ENCODE measurements at places on chromosomes 3 and 15.
A peak's percentile ranks its signal among the peaks of the same experiment; 100 is the strongest.

DNA sequence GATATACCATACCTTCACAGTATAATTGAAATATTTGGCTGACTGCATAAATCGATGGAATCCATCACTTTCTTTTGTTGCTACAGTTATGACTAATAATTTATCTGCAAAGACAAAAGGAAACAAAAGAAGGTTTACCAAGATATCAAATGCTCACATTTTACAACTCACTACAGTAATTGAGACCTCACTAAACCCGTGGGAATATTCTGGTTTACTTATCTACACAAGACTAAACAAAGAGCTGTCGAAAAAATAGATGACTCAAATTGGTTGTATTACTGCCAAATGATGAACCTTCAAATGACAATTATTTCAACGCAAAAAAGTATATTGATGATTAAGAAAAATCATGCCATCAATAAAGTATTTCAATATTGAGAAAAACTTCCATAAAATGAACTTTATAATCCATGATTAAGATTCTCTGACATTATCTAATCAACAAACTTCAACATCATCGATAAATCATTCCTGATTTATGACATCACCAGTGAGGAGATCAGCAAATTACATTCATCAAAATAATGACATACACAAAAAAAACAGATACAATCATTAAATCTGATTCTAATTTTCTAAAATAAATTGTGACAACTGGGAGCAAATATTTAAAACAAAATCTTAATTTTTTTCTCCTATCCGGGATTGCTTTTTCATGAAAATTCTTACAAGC lies 36.7 kb downstream of the PLOD2 start:
- no peak for DNase-seq

- DNase-seq = no peak
Measured at GRCh38 chr3:196398782-196399181, 33.4 kb downstream of the UBXN7 start.

DNA sequence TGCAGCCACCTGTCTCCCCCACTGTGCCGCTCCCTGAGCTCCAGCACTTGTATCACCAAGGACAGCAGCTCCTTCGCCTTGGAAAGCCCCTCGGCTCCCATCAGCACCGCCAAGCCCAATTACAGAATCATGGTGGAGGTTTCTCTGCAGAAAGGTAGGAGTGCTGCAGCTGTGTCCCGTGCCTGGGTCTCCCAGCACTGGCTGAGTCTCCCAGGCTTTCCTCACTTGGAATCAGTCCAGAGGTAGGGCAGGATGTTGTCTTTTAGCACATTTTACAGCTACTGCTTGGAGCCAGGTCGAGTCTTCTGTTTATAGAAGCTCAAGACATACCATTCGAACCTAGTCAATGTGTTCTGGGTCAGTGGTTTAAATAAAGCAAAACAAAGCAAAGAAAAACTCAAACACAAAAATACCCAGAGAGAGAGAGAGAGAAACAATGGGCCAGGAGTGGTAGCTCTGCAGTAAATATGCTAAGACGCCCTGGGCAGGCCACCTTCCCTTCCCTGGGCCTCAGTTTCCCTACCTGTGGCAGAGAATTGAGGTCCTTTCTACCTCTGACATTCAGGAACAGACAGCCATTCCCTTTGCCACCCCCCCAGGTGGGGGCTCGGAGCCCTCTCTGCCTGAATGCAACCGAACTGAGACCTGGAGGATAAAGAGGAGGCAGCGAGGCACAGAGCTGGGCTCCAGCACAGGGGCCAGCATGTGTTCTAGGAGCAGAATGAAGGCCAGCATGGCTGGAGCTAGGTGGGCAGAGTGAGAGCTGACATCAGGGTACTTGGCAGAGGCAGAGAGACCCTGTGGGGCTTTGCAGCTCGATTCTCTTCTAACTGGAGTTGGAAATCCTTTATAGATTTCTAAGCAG lies 44.1 kb downstream of the STARD5 start:
- no peak for DNase-seq

DNA sequence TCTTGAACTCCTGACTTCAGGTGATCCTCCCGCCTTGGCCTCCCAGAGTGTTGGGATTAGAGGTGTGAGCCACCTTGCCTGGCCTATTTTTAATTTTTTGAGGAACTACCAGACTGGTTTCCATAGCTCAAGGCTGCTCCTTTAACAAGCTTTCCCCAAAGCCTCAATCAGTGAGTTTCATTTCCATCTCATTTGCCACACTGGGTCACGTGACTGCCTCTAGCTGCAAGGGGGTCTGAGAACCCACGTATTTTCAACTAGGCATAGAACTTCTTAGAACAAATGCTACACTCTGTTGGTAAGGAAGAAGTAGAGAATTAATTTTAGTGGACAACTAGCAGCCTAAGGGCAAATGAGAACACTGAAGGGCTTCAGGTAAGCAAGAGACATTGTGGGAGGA lies 3.1 kb upstream of the CD276 start:
- no peak for DNase-seq

GRCh38 chr3:124097362-124098131 lies 105.6 kb upstream of the ROPN1 start:
- no peak for DNase-seq

GRCh38 chr15:41997845-41998244 lies 23.0 kb downstream of the PLA2G4E start:
- DNase-seq = no peak

- no peak for DNase-seq
Measured at GRCh38 chr15:67108122-67108961, 42.9 kb downstream of the SMAD3 start.

DNA sequence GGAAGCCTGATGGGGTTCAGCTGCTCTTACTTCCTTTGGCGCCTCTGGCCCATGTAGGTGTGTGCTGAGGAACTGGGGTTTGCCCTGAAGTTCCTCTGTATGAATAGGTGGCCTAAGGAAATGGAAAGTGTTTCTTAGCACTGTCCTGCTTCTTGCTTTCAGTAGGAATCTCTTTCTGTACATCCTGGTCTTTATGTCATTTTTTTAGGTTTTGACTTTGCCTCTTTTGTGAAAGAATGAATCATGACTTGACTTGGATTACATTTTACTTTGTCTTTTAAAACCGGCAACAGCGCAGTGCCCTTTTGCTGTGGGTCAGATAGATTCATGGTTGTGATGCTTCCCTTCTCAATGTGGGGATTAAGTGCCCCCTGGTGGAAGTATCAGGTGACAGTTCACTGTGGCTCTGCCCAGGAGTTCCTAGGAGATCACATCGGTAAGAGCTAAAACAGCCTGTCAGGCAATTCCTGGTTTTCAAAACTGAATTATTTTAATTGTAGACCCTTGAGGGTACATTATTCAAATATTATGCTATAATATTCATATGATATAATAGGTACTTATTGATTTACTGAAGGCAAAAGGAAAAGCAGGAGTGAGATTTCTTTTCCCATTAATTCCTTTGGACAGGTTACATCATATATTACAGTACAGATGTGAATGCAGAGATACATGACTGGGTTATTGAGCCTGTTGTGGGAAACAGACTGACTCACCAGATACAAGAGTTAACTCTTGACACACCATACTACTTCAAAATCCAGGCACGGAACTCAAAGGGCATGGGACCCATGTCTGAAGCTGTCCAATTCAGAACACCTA lies 95.4 kb downstream of the HCN4 start:
- peak; percentile 68 for DNase-seq

DNA sequence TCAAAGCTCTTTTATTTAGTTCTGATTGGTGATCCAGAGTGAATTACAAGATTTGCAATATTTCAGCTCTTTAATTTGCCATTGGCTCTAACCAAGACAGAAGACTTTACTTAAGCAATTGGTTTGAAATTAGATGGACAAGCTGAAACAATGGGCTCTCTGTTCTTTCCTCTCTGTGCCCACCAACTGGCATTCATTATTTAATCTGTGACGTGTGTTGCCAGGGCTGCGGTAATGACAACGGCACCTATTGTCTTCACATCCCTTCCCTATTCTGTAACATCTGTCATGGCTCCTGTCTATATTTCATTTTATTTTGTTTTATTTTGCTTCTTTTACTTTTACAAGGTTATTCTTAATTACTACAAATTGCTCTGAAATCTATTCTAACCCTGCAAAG lies 33.9 kb downstream of the PLD1 start:
- DNase-seq = no peak

- DNase-seq = no peak
Measured at GRCh38 chr3:160801386-160802118, 45.5 kb downstream of the PPM1L start.

- no peak for DNase-seq
Measured at GRCh38 chr3:109339714-109340648, 2.6 kb upstream of the DPPA4 start.

Data from T47D (cell line).